ENCODE measurements at places on chromosomes 2 and 18. TPM values are rescaled to one million over a fixed set of nuclear protein-coding genes. Genes with fewer than 3 reads are reported as not detected.

SLC4A5 gene
- 1.2 TPM for total RNA-seq

UCN gene
- total RNA-seq = 2.6 TPM

PSMA8 gene
- total RNA-seq = not detected

ZNF2 gene
- 6.7 TPM for total RNA-seq

GRCh38 chr2:200861617-200862155 lies 2.8 kb downstream of the CLK1 start:
- DNase-seq = no peak

- no peak for DNase-seq
Observed at GRCh38 chr18:2974731-2975130, 38.2 kb downstream of the LPIN2 start.

Data from spinal cord (tissue), 10 donors.